Esophagus muscularis mucosa (tissue), 4 donors: ENCODE measurements at places on chromosomes 5 and 9. TPM values are rescaled to one million over a fixed set of nuclear protein-coding genes. Genes with fewer than 3 reads are reported as not detected.

DNA sequence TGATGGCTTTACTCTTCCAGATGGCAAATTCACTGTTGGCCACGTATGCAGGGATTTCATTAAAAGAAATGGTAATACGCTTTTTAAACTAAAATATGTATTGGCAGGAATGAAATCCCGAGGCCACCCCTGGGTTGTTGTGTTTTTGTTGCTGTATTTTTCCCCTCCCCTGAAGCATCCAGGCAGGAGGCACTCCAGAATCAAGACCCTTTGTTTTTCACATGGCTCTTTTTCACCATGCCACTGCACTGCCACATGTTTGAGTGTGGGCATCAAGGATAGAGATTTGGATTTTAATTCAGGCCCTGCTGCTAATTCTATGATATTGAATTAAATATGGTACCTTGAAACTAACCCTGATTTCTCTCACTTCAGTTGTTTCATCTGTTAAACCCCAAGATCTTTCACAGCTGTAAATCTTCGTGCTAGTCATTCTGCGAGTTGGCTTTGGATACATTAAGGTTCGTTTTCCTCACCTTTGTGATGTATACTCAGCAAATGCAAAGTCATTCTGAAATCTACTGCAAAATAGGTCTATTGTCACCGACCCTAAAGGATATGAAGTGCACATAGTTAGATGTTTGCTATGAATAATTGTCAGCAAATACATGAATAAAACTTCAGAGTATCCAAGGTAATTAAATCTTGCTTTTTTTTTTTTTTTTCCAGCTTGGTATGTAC, 533.4 kb downstream of the PTPRD start:
- no peak for DNase-seq

DNA sequence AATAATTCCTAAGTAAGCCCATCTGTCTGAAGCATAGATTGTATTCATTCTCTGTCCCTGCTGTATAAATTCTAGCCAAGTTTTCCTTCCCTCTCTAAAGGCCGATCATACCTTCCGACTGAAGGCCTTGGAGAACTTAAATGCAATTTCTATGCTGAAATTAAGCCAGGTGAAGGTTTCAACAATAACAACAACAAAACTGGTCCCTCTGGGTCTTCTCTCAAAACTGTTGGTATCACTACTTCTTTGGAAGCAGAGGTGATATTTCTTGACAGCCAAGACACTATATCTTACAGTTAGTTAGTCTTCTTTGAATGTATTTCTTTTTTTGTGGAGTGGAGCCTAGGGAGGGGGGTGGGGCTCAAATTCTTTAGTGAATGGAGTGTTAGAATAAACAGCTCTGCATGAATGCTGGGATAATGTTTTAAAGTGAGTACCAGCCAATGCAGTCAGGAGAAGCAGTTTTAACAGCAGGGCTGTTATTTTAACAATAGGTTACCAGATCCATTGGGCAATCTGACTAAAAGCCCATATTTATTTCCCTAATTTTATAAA, 508.9 kb downstream of the EBF1 start:
- no peak for DNase-seq

DNA sequence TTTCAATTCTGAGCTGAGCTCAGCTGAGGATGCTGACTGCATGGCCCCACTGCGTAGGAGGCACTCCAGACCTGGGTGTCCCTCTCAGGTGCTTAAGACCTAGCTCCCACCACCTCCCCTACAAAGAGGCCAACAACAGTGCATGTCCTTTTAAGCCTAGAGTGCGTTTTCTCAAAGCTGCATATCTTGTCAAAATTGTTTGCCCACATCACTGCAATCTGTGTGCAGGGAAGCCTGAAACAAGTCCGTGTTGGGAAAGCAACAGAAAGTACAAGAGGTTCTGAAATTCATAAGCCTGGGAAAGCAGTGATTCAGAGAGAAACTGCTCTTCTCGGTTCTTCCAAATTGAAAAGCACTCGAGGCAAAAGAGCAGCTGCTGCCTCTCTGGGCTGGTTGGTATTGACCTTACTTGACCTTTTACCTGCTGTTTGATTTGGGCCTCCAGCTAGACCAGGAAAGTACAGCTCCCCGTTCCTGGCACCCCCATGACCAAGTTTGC, 238.4 kb downstream of the NR2F1-AS1 start:
- DNase-seq: no peak

GRCh38 chr5:95780597-95780996, 41.9 kb downstream of the GLRX start:
- DNase-seq: no peak

DNA sequence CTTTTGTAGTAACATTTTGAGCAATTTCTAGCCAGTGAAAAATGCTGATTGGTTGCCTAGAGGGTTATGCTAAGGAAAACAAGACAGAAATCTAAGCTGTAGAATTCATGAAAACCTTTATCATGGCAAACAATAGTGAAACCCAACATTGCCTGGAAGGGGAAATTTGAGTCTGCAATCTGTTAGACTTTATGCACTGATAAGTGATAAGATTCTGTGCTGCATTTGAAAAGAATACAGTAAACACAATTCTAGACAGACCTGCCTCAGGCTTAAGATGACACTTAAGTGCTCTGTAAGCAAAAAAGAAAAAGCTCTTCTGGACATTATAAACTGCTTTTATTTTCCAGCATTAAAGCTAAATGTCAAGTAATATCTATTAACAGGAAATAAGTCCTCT, 519.3 kb downstream of the ISL1 start:
- DNase-seq: no peak

- no peak for DNase-seq
Measured at GRCh38 chr5:80884086-80884813, 75.9 kb upstream of the RASGRF2 start.

- no peak for DNase-seq
Measured at GRCh38 chr5:107126341-107126740, 544.4 kb downstream of the EFNA5 start.

GRCh38 chr5:174045470-174046025, at the start of gene NSG2:
NSG2 (plus strand) TSS chr5:174045706; CDS start chr5:174046756, 1,050 bp downstream.
- no peak for DNase-seq

DNA sequence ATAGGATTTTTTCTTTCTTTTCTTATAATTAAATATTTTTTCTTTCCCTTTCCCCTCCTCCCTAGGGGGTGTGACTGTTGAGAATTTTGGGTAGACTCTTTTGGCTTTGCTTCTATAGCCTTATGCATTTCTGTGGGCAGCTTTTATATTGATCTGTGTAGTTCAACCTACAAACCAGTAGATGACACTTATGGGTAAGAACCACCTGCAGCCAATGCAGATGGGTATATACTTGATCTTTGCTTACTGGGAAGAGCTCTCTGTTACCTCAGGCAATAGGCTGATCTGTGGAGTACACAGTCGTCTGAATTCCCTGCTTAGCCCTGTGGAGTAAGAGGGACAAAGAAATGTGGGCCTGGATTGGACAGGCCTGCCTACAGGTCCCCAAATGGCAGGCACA, 102.7 kb upstream of the STARD4 start:
- DNase-seq: no peak

The TXNDC15 gene
- total RNA-seq: 123 TPM

The LARP1 gene
- total RNA-seq: 118 TPM

The SLCO6A1 gene
- total RNA-seq: not detected

The GCNT4 gene
- 4.6 TPM for total RNA-seq

The PRSS3 gene
- not detected for total RNA-seq

The SOHLH1 gene
- not detected for total RNA-seq

The STOM gene
- total RNA-seq: 250 TPM
